ENCODE measurements at places on chromosomes 4 and X. TPM values are rescaled to one million over a fixed set of nuclear protein-coding genes. Genes with fewer than 3 reads are reported as not detected.

TRIML2 gene
- total RNA-seq: not detected

PLP1 gene
- total RNA-seq: not detected

DNA sequence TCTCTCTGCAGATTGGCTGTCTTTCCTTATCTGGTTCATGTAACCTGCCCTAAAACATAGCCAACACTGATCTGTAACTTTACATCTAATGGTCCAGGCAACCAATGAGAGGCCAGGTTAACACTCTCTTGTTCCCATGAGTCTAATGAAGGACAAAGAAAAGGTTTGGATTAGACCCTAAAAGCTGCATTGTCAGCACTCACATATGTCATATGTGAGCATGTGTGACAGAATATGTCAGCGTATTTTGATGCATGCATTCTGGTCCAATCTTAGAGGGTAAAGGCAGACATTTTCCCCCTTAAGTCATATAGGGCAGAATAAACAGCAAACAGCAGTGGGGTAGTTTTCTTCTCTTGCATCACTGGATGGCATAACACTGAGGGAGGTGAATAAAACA is 3.7 kb downstream of the NDST3 start:
- DNase-seq: no peak

GRCh38 chr4:21555083-21555482 is 393.5 kb downstream of the KCNIP4 start:
- DNase-seq: no peak

DNA sequence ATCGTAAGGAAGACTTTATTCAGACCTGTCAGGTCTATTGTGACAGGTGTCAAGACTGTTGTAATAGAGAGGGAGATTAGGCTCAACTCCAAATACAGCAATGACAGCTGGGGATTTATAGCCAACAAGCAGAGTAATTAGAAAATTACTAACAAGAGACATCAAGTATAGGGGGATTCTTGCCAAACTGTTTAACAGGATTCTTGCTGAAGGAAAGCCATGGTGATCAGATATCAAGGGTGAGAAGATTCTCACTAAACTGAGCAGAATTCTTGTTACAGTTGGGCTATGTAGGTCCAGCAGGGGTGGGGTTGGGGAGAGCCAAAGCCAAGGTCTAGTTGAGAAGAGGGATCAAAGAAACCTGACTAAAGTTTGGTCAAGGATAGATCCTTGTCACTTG is 461.0 kb upstream of the GALNT7 start:
- no peak for DNase-seq

GRCh38 chr4:153518637-153519389 is 52.7 kb downstream of the TMEM131L start:
- no peak for DNase-seq

DNA sequence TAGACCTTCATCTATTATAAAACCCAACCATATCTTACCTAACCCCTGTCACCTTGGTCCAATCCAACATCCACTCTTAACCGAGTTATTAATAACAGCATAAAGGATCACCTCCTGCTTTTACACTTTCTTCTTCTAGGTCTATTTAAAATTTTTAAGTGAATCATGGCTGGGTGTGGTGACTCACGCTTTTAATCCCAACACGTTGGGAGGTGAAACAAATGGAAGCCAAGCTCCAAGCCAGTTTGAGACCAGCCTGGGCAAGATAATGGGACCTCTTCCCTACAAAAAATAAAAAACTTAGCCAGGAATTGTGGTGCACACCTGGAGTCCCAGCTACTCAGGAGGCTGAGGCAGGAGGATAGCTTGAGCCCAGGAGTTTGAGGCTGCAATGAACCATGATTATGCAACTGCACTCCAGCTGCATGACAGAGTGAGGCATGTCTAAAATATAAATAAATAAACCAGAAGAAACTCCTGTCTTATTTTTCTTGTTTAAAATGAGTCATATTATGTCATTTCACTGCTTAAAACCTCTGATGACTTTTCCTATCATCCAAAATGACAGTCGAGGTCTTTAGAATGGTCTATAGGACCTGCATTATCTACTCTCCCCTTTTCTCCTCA is 188.4 kb downstream of the GASK1B start:
- DNase-seq: no peak

DNA sequence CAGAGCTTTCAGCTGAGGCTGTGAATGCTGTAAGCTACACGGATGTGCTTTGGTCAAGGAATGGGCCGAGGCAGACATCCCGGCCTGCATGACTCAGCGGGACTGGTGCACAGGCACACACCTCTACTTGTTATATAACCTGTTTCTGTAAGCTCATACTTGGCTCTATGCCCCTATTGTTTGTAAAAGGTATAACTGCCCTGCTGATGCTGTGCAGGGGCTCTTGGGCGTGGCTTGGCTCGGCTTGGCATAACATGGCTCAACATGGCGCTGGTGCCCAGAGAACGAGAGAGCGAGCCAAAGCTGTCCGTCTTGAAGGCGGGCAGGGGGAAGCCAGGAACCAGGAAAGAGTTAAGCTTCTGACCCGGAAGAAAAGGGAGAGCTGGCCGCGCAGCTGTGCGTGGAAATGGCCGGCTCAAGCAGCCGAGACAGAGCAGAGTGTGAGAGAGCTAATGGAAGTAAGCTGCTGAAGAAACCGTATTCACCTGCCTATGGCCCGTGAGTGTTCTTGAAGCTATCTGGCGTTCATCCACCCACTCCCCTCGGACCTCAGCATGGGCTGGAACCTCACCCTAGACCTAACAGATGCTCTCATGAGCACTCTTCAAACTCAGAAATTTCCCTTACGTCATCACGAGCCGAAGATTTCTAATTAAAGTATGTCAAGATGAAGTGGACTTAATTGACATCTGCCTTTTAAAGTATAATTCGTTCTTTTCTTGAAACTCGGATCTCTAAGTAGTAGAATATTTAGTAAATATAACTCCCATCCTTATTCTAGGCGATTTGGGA is 286.3 kb upstream of the AGA start:
- DNase-seq: no peak
